ENCODE measurements at places on chromosomes 5 and 9.

DNA sequence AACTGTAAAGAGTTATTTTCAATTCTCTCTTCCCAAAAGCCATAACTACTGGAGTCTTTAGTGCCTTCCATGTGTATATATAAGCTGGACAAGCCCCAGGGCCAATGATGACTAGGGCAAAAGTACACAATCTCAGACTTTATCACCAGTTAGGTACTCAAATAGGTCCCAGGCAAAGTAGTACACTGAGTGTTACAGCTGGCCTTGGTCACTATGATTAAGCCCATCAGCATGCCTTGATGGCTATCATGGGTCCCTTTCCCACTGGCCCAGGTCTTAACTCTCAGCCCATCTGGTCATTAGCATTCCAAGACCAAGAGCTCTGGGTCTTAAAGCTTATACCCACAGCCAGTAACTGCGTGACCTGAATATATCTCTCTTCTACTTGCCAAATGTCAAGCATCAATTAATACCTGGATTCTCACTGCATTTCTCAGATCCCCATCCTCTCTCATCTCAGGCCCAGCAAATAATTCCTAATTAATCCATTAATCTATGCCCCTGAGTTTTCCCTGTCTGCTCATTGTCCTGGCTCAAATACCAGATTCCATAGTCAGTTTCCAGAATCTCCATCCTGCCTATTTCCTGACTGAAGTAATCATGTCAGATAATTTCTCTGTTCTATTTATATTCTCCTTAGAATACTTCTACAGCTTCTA lies 62.3 kb downstream of the NR6A1 start:
- no peak for DNase-seq

- DNase-seq: no peak
Observed at GRCh38 chr9:128902351-128903078, 18.3 kb upstream of the PHYHD1 start.

DNA sequence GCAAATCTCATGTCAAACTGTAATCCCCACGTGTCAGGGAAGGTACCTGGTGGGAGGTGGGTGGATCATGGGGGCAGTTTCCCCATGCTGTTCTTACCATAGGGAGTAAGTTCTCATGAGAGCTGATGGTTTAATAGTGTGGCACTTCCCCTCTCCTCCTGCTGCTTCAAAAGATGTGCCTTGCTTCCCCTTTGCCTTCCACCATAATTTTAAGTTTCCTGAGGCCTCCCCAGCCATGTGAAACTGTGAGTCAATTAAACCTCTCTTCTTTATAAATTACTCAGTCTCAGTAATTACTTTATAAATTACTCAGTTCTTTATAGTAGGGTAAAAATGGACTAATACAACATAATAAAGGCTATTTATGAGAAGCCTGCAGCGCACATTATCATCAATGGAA lies 7.1 kb upstream of the CNTRL start:
- no peak for DNase-seq

DNA sequence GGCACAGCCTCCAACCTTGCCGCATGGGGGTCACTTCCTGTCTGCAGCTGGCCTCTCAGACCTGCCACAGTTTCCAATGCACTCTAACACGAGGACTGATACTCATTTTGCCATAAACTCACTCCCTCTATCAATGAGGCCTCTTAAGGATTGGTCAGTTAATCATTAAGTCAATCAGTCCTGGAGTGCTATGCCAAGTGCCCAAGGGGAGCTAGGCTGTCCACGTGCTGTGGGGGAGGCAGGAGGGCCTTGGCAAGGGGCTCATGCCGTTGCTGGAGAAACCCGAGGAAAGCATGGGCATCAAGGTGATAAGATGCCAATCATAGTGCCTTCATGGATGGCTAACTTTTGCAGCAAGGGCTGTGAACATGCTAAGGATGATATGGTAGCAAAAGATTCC lies 1.7 kb upstream of the ALDH1B1 start:
- DNase-seq: peak; percentile 15

- DNase-seq: no peak
Observed at GRCh38 chr9:134272302-134273023, 53.8 kb upstream of the RXRA start.

GRCh38 chr5:106127341-106127781 lies 1543.4 kb downstream of the EFNA5 start:
- DNase-seq: peak; percentile 38

GRCh38 chr5:116428413-116428812 lies 146.2 kb downstream of the SEMA6A start:
- DNase-seq: no peak

DNA sequence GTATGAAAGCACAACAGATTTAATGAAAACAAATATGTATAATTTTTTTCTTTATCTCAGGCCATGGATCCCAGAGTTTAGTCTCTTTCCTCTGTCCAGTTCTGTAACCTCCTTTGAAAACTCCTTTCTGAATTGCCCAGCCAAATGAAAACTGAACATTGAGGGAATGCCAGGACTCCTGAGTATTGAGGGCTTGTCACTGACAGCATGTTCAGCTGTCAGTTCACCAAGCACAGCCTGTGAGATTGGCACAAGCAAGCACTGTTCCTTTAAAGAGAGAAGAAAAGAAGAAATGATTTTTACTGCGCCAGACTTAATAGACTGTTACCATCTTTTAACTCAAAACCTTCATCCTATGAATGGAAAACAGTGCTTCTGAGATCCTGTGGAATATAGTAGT lies 27.3 kb downstream of the TTC1 start:
- DNase-seq: no peak

DNA sequence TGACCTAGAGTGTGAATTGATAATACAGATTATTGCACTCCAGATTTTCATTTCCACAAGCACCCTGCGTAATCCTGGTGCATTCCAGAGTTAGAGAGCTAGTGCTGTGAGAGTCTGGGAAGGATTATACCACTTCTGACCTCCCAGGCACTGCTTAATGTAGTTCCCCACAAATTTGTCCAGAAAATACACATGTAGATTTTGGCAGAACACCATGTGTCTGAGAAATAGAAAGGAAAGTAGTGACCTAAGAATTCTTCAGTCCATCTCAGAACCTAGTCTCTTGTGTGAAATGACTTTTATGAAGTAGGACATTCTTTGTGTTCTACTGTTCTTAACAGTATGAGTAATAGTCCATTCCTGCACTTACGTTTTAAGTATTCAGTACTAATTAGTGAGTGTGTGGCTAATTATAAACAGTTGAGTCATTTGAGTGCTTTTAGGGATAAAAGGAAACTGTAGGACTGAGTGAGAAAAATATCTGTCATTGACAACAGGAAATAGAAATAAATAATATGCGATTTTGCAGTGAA lies 27.8 kb upstream of the PTPDC1 start:
- DNase-seq: peak; percentile 40

DNA sequence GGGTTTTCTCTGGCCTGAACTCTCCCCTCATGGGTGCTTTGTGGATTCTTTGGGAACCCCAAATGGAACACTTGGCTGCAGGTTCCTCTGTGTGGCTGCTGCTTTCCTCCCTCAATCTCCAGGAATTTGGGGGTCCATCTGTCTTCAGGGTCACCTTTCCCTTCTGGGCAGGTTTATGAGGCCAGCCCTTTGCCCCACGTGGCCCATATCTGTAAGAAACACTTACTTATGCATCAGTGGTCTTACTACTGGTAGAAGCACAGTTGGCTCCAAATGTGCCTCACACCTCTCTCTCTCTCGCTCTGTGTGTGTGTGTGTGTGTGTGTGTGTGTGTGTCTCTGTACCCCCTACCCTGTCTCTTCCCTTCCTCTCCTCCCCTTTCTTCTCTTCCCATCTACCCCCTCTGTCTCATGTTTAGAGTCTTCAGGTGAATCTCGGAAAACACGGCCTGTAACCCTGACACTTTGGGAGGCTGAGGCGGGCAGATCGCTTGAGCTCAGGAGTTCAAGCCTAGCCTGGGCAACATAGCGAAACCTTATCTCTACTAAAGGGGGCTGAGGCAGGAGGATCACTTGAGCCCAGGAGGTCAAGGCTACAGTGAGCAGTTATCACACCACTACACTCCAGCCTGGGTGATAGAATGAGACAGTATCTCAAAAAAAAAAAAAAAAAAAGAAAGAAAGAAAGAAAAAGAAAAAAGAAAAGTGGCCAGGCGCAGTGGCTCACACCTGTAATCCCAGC lies 26.8 kb downstream of the C5orf15 start:
- DNase-seq: no peak

GRCh38 chr5:179281694-179282093 lies 63.6 kb downstream of the ADAMTS2 start:
- no peak for DNase-seq

GRCh38 chr5:66515209-66515608 lies 81.0 kb upstream of the MAST4 start:
- DNase-seq: no peak

DNA sequence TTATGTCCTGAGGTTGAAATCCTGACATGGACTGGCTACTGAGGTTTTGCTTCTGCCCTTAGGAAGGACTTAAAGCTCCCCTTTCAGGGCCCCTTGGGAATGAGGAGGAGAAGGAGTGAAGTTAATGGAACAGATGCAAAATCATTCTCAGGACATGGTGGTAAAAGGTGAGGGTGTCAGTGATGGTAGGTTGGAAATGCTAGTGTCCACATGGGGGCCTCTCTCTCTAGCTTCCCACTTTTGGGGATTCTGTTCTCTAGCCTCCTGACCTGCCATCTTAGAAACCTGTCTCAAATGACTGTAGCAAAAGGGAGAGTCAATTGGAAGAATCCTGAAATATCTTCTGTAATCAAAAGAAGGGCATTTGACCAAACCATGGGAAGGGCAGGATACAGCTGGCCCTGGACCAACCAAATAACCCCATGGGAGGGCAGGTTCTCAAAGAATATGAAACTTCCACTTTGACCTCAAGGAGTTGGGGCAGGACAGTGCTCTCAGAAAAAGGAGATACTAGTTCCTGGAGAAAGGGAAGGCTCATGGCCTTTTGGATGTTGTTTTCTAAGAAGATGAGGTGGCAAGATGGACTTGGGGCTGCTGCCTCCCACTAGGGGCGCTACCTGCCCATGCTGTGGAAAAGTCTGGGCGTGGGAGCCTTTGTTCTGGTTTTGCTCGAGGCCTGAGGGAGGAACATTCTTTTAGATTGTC lies 21.2 kb upstream of the MLANA start:
- DNase-seq: no peak

Measured in kidney glomerular epithelial cell (primary cell).